ENCODE measurements at places on chromosomes 1 and 21.

GRCh38 chr1:234398849-234399381, 25.7 kb downstream of the COA6 start:
- peak; percentile 43 for DNase-seq

DNA sequence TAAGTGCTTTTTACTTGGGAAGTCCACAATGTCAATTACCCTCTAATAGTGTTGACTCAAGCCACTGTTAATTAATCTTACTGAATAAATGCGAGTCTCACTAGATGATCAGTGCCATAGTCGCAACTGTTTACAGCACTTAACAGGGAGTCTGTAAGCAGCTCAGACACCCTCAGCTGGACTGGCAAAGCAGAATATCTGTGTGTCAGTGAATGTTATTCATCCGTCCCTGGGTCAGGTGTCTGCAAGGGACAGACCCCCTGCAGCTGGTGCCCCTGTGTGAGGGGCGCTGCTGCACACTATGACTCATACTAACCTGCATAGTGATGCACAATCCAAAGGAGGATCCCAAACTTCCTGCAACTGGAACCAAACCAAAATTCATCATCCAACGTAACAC, 306.5 kb downstream of the HHIPL2 start:
- DNase-seq: no peak

DNA sequence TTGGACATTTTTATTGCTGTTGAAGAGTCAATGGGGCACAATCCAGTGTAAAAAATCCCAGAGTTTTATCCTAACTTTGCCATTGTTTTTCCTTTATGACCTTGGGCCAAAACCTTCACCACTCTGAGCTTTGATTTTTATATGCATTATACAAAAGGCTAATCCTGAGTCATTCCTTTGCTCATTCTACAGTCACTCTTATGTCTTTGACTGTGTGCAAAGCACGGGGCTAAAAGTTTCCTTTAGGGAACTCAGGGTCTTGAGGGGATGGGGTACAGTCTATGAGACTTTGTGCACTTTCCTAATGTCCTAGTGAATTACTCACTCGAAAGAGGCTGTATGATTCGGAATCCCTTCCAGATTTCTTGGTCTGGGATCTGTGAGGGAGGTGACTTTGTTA, 543.2 kb upstream of the CAMK1G start:
- peak; percentile 50 for DNase-seq

- no peak for DNase-seq
Observed at GRCh38 chr1:153639280-153639679, 5.4 kb downstream of the CHTOP start.

GRCh38 chr1:115679141-115679611, 37.4 kb downstream of the VANGL1 start:
- DNase-seq: peak; percentile 81

Measured in epithelial cell of esophagus (primary cell).